GM12878 (cell line): ENCODE measurements at places on chromosomes 3 and 15.
A peak's percentile ranks its signal among the peaks of the same experiment; 100 is the strongest.

DNA sequence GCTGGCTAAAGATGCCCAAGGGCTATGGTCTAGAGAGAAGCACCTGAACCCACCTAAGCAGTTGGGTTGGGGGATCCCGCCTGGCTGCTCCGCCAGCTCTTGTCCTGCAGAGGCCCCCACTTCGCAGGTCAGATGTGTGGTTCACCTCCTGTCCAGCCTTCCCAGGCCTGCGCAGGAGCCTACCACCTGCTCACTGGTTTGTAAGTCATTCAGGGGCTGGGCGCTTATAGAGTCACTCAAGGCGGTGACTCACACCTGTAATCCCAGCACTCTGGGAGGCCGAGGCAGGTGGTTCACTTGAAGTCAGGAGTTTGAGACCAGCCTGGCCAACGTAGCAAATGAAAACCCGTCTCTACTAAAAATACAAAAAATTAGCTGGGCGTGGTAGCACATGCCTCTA lies 3.9 kb upstream of the FURIN start:
- DNase-seq = no peak

DNA sequence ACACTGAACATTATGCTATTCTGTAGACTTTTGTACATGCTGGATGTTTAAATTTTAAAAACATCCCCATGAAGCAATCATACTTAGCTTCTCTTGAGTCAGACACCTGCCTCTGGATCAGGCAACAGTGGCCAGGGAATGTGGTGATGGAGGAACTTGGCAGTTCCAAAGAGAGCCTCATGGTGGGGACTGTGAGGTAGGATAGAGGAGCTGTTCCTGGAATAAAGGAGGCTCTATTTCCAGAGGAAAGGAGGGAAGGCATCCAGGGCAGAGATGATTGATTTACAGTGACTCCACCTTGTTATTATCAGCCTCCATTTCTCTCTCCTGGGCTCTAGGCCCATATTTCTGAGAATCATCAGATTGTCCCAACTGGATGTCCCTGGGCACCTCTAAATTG lies 35.0 kb upstream of the ABHD17C start:
- DNase-seq = no peak

GRCh38 chr3:125334675-125335560 lies 40.2 kb downstream of the ZNF148 start:
- no peak for DNase-seq

DNA sequence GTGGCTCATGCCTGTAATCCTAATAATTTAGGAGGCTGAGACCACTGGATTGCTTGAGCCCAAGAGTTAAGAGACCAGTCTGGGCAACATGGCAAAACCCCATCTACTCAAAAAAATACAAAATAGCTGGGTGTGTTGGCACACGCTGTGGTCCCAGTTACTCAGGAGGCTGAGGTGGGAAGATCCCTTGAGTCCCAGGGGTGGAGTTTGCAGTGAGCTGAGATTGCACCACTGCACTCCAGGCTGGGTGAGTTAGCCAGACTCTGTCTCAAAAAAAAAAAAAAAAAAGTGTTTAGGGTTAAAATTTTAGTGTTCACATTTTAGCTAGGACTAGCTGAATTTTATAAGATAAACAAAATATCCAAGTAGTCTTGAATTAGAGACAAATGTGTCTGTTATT lies 1340.1 kb upstream of the EPHA6 start:
- no peak for DNase-seq

- DNase-seq = no peak
Measured at GRCh38 chr3:57903124-57903890, 104.9 kb upstream of the FLNB start.

- no peak for DNase-seq
Measured at GRCh38 chr15:75551091-75551490, 28.0 kb downstream of the PTPN9 start.

DNA sequence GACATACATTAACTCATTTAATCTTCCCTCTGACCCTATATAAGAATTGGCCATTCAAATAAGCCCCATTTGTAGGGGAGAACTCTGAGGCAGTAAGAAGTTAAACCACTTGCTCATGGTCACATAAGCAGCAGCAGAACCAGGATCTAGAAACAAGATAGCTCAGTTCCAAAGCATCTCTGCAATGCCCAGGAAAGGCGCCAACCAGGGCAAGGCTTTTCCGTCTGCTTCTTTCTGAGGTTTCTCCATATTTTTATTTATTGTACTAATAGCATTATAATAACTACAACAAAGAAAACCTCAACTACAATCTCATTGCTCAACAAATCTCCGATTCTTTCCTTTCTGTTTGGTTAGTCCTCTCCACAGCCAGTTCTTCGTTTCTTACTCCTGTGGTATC lies 4.3 kb upstream of the UBE2E2 start:
- no peak for DNase-seq

GRCh38 chr15:60128000-60128376 lies 123.9 kb downstream of the FOXB1 start:
- DNase-seq = no peak

DNA sequence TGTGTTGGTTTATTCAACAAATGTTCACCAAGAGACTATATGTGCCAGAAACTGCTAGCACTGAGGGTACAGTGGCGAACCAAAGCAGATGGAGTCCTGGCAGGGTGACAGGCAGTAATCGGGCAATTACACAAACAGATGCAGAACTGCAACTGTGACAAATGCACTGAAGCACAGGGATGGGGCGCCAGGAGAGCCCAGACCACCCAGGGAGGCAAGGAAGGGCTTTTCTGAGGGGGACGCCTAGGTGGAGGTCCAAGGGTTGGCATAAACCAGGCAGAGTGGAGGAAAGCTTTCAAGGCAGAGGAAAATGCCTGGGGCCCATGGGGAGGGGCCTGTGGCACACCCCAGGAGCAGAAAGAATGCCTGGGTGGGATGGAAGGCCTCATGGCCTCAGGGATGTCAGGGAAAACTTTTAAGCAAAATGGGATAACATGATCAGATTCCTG lies 5.5 kb downstream of the DIS3L start:
- DNase-seq = no peak

- DNase-seq = no peak
Measured at GRCh38 chr15:49589030-49589429, 31.6 kb downstream of the FAM227B start.

GRCh38 chr3:7917443-7918151 lies 584.0 kb upstream of the LMCD1 start:
- DNase-seq = no peak

DNA sequence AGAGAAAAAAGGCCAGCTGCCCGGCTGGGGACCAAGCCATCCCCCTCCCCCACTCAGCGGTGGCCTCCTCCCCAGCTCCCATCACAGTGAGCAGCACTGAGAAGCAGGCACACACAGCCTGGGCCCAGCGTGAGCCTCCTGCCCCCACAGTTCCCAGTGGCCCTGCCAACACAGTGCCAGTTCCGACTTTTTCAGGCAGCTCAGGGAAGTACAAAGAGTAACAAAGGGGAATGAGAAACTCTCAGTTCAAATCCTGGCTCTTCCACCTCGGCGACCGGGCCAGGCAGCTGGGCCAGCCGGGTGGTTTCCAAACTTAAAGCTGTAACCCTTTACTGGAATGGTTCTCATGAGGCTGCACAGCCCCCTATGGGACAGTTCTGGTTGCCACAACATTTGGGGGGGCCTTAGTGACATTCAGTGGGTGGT lies 18.5 kb downstream of the TNK2 start:
- no peak for DNase-seq

DNA sequence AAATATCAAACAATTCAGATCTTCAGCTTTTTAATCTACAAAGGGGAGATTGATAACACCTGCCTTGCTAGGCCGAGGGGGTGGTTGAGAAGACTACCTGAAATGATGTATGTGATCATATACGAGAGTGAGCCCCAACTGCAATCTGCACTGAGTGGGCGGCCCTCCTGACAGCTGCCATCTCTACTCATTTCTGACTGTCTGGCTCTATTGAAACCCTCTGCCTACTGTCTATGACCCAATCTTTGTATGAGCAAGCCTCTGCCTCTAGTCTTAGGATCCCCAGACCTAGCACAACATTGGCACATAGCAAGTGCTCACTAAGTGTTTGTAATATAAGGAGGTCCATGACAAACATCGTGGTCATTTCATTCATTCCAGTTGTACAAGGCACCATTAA lies 144.4 kb upstream of the NR2F2 start:
- DNase-seq = no peak

DNA sequence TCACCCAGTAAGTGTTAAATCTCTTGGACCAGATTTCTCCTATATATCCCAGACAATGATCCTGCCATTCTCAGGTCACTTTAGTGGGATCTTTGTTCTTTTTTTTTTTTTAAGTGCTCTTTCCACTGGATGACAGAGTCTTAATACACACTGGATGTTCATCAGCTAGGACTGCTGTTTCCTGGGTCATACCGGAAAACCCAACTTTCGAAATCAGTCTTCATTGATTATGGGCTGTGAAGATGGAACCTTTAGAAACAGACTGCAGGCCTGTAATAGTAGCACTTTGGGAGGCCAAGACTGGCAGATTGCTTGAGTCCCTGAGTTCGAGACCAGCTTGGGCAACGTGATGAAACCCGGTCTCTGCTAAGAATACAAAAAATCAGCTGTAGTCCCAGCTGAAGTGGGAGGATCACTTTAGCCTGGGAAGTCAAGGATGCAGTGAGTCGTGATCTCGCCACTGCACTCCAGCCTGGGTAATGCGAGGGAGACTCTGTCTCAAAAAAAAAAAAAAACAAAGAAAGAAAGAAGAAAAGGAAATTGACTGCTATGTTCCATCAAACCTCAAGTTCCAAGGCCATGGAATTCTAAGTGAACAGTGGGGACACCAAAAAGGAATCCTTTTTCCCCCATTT lies 2.3 kb downstream of the EOGT start:
- no peak for DNase-seq

GRCh38 chr15:26971271-26972018 lies 464 bp downstream of the GABRG3 start:
- no peak for DNase-seq

DNA sequence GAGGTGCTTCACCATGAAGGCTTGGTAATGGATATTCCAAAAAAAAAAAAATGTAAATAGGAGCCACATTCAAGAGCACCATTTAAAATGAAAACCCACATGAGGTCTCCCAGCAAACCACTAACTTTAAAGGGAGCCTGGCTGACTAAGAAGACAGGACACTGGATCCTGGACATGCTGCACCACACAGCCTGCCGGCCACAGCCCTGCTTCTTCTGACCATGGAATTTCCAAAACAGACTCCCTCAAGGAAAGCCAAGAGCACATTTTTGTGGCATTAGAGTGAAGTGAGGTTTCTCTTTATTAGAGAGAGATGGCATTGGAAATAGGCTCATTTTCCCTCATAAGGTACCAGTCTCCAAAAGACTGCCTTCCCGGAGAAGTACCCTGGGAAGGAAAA lies 113.9 kb downstream of the RORA start:
- no peak for DNase-seq

- DNase-seq = no peak
Measured at GRCh38 chr3:12729051-12729651, 29.9 kb downstream of the TMEM40 start.

- DNase-seq = no peak
Measured at GRCh38 chr3:179881791-179882190, 154.9 kb downstream of the PEX5L start.

GRCh38 chr3:37577697-37578096 lies 284.0 kb upstream of the CTDSPL start:
- DNase-seq = no peak

GRCh38 chr3:18512007-18512406 lies 86.9 kb upstream of the SATB1 start:
- no peak for DNase-seq

GRCh38 chr3:14541646-14542045 lies 1.5 kb upstream of the GRIP2 start:
- DNase-seq = no peak

- no peak for DNase-seq
Measured at GRCh38 chr3:156586905-156587759, 32.2 kb upstream of the SSR3 start.

- peak; percentile 15 for DNase-seq
Measured at GRCh38 chr3:69013253-69014021, at the start of gene EOGT. TSS of gene EOGT (minus strand) at chr3:69013684. CDS start at chr3:69009846, 3,838 bp downstream.

- DNase-seq = no peak
Measured at GRCh38 chr3:140995881-140996280, 54.2 kb downstream of the SLC25A36 start.

GRCh38 chr3:138474163-138474562 lies 39.7 kb downstream of the ESYT3 start:
- no peak for DNase-seq

DNA sequence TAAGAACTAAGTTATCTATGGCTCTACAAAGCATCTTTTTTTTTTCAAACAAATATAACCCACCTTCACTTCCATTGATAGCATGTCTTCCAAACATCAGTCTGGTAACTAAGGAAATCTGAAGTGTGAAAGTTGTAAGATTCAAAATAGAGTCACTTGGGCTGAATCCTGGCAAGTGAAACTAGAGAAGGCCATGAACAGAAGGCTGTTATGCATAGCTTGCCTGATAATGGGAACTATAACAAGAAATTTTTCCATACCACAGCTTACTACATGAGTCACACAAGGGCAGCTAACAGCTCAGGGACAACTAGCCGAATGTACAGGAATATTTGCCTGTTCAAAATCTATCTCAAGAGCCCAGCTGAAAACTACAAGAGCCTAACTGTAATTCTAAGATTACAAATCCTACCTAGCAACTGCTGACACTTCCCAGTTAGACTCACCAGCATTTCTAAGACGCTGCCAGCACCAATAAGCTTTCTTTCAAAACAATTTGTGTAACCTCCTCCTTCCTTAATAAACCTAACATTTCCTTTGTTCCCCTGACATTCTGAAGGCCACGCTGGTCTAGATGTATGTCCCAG lies 1066.5 kb downstream of the PLOD2 start:
- DNase-seq = no peak

DNA sequence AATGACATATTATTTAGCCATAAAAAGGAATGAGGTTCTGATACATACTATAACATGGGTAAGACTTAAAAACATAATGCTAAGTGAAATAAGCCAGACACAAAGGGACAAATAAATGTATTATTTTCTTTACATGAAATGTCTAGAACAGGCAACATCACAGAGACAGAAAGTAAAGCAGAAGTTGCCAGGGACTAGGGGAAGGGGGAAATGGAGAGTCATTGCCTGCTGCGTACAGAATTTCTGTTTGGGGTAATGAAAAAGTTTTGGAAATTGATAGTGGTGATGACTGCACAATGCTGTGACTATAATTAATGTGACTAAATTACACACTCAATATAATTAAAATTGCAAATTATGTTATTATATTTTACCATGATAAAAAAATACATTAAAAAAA lies 99.9 kb downstream of the ANO10 start:
- no peak for DNase-seq
